NCI-H187 treated with DMSO at 0.1 percent for 48 hours (cell line): ENCODE measurements at places on chromosomes 7 and 10.

GRCh38 chr7:135964791-135965190, 12.4 kb downstream of the MTPN start:
- no peak for DNase-seq

DNA sequence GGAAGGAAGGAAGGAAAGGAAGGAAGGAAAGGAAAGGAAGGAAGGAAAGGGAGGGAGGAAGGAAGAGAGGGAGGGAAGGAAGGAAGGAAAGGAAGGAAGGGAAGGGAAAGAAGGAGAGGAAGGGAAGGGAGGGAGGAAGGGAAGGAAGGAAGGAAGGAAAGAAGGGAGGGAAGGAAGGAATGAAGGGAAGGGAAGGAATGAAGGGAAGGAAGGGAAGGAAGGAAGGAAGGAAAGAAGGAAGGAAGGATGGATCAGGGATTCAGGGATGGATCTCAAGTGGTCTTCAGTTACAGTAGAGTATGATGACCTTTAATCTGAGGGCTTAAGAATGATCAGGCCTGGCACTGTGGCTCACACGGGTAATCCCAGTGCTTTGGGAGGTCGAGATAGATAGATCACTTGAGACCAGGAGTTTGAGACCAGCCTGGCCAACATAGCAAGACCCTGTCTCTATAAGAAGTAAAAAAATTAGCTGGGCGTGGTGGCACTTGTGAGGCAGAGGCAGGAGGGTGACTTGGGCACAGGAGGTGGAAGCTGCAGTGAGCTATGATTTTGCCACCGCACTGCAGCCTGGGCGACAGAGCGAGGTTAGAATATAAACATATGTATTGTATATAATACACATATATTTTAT, 760 bp upstream of the FOXK1 start:
- no peak for DNase-seq

- no peak for DNase-seq
Observed at GRCh38 chr10:9786101-9786500, 1231.6 kb upstream of the CELF2 start.

DNA sequence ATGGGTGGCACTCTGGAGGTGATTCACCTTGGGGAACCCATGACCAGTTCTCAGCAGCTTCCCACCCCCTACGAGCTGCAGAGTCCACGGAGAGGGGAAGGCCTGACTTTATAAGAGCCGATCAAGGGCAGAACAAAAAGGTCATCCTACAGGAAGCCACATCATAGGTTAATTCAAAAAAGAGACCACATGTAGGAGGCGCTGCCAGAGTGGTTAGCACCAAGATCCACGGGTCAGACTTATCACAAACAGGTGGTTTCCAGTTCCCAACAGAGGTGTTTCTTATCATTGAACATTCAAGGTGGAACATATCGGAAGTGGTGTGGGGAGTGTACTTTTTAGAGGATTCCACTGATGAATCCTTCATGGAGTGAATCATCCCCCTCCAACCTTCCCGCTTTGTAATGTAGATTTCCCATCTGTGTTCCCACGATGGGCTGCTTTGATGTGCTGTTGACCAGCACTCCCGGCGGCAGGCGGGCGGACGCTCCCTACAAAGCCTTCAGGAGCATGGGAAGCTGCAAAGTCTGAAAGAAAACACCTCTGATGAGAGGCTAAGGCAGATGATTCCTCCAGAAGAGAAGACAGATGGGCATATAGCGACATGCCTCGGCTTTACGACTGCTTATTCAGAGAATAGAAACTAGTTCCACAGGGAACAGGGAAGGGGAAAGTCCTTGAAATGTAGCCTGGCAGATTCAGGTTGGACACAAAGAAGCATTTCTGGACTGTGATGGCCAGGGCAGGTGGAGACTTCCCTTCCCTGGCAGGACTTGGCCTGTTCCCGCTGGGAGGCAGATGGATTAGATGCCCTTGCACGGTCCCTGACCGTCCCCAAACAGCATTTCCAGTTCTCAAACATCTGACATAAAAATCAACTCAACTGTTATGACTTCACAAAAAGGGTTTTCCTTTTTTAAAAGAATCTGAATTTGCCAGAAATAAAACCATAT, 66.5 kb downstream of the AFAP1L2 start:
- DNase-seq = no peak

- DNase-seq = no peak
Observed at GRCh38 chr10:22607261-22607660, 107.1 kb downstream of the PIP4K2A start.

GRCh38 chr10:107450056-107450455, 285.6 kb upstream of the SORCS1 start:
- DNase-seq = no peak

DNA sequence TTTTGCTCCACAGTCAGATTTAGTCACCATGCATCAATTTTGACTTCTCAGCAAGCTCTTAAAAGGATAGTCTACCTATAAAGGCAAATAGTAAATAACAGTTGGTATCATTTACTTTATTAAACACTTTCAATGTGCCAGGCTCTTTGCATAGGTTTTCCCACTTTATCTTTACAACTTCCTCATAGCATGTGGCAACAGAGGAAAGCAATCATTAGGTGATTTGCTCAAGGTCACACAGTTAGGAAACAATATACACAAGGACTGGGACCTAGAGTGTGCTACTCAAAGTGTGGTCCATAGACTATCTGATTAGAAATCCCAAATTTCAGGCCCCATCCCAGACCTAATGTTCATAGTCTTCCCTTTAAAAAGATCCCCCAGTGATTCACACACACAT, 212.3 kb downstream of the MTERF1 start:
- DNase-seq = no peak

DNA sequence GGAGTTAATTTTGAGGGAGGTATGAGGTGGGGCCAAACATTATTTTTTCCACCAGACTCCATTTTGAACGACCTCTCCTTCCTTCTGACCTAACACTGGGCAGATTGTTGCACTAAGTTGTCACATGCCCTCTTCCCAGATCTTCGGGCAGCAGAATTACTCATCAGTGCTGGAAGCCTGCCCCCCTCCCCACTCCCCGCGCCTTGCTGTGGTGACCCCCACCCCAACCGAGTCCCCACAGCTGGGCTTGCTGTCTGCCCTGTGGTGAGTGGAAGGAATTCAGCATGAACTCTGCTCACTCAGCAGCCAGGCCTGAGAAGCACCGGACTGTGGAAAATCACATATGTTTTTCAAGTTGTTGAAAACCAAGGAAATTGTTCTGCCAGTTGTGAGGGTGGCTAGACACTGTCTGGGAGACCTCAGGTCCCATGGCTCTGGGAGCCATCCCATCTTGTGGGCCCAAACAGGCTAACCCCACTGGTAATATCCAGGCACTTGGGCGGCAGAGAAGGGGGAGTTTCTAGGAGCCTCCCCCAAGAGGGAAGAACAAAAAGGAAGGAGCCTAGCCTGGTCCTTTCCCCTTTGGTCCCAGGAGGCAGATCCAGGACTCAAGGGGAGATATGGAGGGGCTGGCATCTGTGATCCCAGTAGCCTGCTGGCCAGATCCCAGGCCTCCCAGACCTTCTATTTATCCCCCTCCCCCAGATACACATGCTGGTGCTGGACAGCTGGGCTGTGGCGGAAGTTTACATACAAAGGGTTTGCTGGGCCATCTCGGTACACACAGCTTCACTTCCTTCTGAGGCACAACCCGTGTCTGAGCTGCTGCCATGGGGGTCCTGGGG, 3.5 kb upstream of the AEBP1 start:
- DNase-seq = no peak

GRCh38 chr10:58529077-58529728, 16.5 kb downstream of the BICC1 start:
- DNase-seq = no peak

DNA sequence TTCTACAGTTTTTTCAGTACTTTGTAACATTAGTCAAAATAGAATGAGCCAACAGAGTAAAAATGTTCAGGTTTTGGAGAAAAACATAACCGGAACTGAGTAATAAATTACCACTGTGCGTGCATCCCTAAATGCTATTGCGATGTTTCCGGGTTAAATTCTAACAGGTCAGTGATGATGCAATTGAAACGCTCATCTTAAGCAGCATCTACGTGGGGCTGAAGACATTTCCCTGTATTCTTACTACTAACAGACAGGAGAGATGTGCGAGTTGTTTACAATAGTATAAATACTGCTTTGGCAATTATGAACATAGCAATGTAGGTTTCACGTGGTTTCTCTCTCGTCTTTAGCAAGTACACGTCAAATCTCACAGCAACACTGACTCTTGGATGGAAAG, 149.4 kb downstream of the USP6NL start:
- DNase-seq = no peak

DNA sequence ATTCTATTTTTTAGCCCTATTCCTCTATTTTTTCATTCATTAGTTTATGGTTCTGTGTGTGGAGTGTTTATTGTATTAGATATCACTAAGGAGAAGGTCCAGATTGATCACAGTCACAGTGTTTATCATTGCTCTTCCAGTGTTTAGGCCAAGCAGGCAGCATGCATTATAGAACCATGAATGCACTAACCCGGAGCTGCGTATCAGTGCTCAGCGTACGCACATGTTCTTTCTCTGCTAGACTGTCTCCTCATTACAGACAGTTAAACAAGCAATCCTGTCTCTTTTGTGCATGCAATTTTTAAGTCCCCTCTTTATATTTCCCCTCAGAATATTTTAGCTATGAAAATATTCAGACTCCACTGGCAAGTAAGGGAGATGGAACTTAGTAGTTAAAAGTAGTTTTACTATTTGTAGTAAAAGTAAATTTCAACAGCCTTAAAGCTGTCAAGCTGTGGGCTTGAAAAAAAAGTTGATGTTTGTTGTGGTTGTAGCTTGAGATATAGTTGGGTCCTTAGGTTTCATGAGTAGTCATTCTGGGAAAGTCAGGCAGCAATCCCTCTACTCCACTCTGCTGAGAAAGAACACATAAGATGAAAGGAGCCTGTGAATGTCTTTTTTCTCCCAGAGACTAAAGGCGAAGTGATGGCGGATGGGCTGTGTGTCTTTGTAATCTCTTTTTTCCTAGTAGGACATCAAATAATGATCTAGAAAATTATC, 260.4 kb downstream of the CDK14 start:
- DNase-seq = no peak

DNA sequence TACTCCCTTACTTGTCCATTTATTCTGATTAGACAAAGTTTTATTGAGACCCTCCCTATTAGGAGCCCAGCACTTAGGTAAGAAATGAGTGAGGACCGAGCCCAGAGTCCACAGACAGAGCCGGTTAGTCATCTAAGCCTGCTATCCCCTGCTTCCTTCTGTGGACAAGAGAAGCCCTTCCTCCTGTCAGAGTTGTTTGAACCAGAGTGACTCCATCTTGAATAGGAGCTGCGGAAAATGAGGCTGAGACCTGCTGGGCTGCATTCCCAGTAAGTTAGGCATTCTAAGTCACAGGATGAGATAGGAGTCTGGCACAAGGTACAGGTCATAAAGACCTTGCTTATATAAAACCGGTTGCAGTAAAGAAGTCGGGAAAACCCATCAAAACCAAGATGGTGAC, 109.1 kb downstream of the CPXM2 start:
- no peak for DNase-seq

DNA sequence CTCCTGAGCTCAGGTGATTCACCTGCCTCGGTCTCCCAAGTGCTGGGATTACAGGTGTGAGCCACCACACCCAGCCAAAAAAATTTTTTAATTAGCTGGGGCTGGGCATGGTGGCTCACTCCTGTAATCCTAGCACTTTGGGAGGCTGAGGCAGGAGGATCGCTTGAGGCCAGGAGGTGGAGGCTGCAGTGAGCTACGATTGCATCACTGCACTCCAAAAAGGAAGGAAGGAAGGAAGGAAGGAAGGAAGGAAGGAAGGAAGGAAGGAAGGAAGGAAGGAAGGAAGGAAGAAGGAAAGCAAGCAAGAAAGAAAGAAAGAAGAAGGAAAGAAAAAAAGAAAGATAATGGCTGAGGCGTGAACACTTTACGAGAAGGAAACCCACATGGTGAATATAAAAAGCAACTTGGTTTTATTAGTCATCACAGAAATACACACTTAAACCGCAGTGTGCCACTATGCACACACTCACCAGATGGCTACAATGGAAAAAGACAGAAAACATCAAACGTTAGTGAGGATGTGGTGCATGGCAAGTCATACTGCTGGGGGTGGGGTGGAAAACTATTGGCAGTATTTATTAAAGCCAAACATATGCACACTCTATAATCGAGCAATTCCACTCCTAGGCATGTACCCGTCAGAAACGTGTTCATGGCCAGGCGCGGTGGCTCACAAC, 4.4 kb upstream of the CCL26 start:
- no peak for DNase-seq

- DNase-seq = no peak
Observed at GRCh38 chr7:137618748-137619147, 228.0 kb downstream of the DGKI start.

DNA sequence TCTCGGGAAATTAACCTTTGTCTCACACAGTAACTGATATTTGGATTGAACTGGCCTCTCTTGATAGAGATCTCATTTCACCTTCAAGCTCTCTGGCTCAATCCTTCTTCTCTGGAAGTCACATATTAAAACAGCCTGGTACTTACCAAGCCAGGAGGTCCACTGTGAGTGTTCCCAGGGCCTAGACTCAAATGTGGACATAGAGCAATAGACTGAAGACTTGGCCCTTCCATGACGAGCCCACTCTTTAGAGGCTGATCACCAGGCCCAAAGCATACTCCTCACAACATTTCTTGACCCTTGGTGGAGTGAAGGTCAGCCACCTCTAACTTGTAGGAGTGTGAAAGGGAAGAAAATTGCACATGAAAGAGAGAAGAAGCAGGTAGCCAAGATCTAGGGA, 38.5 kb downstream of the COL1A2 start:
- no peak for DNase-seq

DNA sequence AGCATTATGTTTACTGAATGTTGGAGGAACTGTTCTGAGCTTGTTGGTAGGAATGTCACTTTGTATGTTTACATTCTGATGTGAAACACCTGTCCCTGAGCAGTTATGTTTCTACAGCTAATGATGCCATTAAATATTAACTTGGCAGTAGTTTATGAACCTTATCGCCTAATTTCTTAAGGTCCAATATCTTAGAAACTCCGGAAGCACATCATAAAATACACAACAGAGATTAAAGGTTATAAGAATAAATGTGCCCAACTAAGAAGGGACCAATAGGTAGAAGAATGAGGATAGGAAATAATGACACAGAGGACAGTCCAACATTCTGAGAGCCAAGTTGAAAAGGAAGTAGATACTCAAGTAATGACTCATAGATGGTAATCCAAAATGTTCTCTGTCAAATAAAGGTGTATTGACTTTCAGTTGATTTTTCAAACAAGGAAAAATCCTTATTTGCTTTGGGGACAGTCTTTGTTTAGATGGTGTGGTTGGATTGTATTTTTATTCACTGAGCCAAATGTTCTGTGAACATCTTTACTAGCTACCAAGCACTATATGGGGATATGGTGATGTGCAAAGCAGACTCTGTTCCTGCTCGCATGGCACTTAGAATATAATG, 31.9 kb downstream of the LCOR start:
- DNase-seq = no peak

- DNase-seq = no peak
Observed at GRCh38 chr10:10642189-10642588, 375.5 kb upstream of the CELF2 start.

GRCh38 chr10:13698217-13698616, 111.5 kb downstream of the PRPF18 start:
- no peak for DNase-seq

- DNase-seq = no peak
Observed at GRCh38 chr10:132813001-132813401, 27.1 kb upstream of the NKX6-2 start.

GRCh38 chr10:68208424-68209042, 23.4 kb downstream of the ATOH7 start:
- no peak for DNase-seq

- no peak for DNase-seq
Observed at GRCh38 chr7:80379034-80379982, 132.6 kb downstream of the GNAT3 start.
